HEK293T (cell line): ENCODE measurements at places on chromosomes 16 and 17.

GRCh38 chr16:82197540-82198240 lies 27.7 kb upstream of the MPHOSPH6 start:
- no peak for DNase-seq

GRCh38 chr16:1749152-1750117 lies 21.9 kb downstream of the NME3 start:
- no peak for DNase-seq

GRCh38 chr17:51224402-51225262 lies 35.2 kb downstream of the MBTD1 start:
- DNase-seq: no peak

- DNase-seq: no peak
Measured at GRCh38 chr17:9364837-9365430, 210.7 kb downstream of the STX8 start.

- no peak for DNase-seq
Measured at GRCh38 chr17:65453204-65453931, 108.1 kb downstream of the AXIN2 start.

- no peak for DNase-seq
Measured at GRCh38 chr16:75202069-75202590, 4.8 kb downstream of the CTRB2 start.

DNA sequence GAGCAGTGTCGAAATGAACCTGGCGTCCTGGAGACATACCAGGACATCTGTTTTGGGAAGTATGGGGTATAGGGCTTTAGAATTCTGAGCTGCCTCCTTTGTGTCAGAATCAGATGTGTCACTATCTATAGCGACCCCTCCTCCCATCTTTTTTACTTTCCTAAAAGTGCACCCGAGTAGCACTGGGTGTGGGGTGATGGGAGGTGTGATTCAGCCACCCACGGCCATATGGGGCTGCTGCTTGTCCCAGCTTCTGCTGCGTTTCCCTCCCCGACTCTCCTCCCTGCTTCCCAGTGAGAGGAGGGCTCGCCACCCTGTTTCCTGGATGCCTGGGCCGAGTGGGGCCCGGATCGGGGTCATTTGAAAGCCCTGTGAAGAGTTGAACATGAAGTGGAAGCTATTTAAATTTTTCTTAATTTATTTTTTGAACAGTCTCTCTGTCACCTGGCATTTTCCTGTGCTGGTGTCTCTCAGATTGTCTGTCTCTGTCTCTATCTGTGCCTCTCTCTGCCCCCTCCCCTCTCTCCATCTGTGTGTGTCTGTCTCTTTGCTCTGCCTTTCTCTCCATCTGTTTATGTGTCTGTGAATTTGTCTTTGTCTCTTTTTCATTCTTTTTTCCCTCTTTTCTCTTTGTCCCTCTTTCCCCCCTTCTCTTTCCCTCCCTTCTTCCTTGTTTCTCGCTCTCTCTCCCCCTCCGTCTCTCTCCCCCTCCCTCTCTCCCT lies 638.8 kb upstream of the EEF2KMT start:
- DNase-seq: no peak

GRCh38 chr17:74497471-74497870 lies 31.0 kb downstream of the CD300A start:
- DNase-seq: no peak

DNA sequence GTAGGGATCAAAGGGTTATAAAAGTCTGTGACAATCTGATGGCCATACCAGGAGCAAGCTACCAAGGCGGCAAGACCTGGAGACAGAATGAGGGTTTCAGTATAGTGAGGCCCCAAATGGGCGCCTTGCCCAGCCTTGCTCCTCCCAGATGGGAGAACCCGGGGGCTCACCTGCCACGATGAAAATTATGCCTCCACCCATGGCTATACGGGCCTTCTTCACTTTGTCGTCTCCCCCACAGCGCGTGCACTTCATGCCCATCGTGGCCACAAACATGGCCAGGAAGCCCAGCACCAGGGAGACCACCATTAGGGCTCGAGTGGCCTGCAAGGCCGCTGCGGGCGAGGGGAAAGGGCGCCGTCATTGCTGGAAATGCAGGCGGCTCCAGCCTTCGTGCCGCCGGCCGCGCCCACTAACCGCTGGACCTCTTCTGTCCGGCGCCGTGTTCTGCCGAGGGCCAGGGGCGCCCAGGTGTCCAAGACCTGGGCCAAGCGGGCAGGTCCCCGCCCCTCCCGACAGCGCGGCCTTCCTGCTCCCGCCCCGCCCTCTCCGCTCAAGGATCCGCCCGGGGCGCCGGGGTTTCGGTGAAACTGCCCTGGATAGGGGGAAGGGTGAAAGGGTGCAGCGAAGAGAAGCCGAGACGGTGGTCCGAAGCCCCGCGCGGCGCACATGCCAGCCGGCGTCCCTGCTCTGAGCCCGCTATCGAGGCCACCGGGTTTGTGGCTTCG lies 1.5 kb downstream of the CLDN7 start:
- no peak for DNase-seq

DNA sequence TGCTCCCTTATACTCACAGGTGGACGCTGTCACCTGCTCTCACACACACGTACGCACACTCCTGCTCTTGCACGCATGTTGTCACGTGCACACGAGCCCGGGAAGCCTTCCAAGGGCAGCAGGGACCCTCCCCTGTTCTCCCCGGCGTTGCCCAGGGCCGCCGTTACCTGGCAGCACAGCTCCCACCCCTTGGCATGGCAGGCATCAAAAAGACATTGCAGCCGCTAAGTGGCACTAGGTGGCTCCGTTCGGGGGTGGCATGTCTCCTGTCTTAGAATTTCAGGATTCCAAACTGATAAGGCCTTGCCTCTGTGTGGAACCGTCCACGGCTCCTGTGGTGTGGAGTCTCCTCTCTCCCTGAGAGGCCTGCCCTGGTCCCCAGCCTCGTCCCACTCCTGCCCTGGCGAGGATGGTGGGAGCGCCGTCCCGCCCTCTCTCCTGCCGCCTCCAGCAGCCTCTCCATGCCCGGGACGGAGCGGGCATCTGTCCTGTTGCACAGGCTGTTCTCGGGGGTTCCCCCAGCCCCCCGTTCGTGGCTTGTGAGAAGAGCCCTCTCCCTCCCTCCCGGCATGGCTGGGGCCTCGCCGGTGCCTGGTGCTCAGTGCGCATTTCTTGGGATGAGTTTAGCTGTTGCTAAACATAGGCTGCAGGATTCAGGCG lies 126.7 kb upstream of the GSE1 start:
- no peak for DNase-seq

DNA sequence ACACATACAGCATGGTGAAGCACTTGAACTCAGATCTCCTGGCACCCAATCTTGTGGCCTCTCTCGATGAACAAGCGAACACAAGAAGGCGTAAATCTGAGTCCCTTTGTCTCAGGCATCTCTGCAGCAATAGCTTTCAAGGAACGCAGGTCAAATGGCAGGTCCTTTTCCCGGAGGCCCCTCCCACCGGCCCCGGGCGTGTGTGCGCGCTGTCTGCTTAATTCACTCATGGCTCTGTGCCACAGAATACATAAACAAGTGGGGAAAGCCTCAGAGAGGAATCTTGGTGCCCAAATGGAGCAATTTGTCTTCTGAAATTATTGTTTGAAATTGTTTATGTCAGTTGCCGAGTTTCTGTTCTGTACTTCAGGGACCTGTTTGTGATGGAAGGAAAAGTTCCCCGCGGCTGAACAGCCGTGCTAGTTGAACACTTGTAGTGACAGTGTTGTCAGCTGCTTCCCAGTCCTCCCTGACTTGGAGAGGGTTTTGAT lies 14.8 kb downstream of the MYOCD start:
- peak; percentile 22 for DNase-seq

DNA sequence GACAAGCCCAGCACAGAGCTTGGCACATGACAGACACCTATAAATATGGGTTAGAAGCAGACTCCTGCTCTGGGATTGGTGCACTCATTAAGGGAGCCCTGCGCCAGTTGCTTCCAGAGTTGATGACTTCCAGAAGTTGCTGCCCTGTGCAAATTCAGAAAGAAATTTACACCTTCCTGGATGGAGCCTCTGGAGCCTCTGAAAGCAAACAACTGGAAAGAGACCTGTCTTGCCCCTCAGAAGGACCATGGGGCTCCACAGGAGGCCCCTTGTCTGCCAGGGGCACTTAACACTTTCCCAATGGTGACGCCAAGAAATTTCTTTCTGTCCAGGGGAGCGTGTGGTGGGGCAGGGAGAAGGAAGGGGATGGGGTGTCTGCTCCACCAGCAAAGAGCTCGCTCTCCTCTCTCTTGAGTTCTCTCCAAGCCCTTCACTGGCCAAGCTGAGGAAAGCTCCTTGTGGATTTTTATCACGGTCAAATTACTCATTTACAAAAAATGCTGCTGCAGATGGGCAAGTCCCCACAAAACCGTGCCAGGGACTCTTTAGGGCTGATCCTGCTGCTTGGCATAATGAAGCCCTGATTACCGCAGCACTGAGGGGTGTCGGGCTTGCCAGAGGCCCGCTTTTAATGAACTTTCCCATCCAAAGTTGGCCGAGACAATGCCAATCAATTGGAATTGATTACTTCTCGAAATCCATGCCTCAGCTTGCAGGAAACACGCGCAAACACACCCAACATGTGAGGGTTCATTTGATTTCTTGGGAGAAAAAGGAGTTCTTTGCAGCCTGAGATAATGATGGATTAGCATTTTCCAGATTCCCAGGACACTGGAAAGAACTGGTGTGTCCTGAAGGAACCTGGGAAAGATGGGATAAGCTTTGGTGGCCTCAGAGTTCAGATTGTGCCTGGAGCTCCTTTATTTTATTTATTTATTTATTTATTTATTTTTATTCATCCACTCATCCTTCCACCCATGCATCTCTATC lies 583.6 kb upstream of the CDH5 start:
- no peak for DNase-seq

- DNase-seq: peak; percentile 16
Measured at GRCh38 chr16:11163761-11164261, 92.2 kb downstream of the SOCS1 start.

DNA sequence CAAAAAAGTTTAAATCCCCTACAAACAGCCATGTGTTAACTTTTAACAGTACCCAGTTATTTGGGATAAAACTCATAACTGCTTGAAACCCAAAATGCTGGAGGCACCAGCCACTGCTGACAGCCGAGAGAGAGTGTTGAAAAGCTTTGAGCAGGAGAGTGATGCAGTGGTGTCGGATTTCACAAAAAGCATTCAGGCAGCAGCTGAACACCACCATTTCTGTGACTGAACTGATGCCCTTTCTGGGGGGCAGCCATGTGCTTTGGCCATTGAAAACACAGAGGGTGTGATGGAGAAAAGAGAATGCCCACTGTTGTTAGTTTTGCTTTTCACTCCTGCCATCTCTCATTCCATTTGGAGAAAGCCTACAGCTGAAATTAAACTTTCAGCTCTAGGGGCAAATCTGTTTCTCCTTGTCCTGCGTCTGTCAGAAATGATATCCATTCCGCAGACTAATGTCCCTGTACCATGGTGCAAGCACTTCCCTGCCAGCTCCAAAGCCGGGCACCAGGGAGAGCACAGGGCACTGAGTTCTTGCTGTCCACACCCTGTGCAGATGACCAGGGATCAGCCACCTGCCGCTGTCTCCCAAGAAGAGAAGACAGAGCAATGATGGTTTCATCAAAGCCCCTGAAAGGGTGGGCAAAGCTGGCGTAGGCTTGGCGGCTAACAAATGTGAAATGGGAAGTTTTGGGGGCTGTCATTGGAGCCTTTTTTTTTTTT lies 16.6 kb upstream of the MLYCD start:
- no peak for DNase-seq

- DNase-seq: no peak
Measured at GRCh38 chr17:29836643-29837042, 93.4 kb downstream of the SSH2 start.

GRCh38 chr17:3770466-3770865 lies 30.5 kb downstream of the ITGAE start:
- DNase-seq: no peak

GRCh38 chr17:72379516-72379915 lies 258.7 kb downstream of the SOX9 start:
- no peak for DNase-seq

- DNase-seq: no peak
Measured at GRCh38 chr16:2236337-2237101, at the start of gene DNASE1L2. Gene DNASE1L2, plus strand, starts transcription at chr16:2236444. Its CDS starts 373 bp downstream, at chr16:2236817.

- DNase-seq: no peak
Measured at GRCh38 chr16:57318240-57318970, 33.9 kb upstream of the PLLP start.
